ENCODE measurements at places on chromosomes 11 and 22.

DNA sequence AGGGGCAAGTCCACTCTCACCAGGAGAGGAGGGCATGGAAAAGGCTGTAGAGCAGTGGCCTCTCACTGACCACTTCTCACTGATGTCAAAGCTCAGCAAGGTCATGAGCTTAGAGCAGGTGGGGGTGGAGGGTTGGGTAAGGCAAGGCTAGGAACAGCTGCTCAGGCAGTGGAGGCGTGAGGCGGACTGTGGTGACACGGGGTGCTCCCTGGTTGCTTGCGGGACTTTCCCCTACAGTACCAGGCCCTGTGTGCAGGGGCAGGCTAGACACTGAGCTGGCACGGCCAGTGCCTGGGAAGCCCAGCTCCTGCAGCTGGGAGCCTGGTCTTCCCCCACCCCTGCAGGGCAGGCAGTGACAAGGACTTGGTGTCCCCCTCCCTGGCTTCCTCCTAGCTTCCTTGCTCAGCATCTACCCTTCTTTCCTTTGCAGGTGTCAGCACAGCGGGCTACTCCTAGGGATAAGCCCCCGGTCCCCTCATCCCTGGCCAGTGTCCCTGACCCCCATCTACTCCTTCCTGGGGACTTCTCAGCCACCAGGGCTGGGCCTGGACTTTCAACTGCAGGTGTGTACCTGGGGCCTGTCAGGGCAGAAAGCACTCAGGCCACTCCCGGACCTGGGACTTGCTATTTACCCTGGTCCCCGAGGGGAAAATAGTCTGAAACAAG is 45.6 kb downstream of the PISD start:
- DNase-seq = no peak

DNA sequence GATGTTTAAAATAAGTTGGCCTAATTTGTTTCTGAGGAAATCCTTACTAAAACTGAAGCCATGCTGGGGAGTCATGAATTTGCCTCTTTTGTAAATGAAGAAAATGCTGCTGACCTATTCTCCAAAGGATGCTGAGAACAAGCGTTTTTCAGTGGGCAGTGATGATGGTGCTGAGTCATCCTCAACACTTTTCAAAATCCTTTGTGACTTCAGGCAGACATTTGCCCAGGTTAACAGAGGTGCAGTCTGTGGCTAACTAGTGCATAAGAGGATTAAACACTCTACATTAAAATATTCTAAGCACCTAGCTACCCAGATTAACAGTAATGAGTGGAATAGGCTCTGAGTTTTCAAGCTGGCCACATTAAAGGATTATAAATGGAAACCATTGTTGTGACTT is 509.0 kb downstream of the DLG2 start:
- DNase-seq = no peak

GRCh38 chr11:108880510-108880909 is 215.6 kb downstream of the DDX10 start:
- DNase-seq = no peak

DNA sequence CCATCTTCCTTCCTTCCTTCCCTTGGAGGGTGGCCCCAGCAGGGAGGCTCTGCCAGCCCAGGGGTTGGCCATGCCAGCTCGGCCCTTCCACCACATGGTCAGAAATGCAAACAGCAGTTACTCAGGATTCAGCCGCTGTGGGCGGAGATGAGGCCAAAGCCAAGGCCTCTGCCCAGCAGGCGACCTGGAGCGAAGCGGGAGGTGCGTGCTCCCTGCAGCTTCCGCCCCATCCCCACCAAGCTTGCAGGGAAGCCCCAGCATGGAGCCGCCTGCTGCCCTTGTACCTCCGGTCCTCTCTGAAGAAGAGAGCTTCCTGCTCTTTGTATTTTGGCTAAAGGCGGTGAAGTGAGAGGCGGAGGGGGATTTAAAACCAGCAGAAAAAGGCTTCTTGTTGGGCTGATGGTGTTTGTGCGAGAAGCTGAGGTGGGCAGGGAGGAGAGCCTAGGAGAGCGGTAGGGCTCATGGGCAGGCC is 50.4 kb downstream of the ANO1 start:
- DNase-seq = no peak

DNA sequence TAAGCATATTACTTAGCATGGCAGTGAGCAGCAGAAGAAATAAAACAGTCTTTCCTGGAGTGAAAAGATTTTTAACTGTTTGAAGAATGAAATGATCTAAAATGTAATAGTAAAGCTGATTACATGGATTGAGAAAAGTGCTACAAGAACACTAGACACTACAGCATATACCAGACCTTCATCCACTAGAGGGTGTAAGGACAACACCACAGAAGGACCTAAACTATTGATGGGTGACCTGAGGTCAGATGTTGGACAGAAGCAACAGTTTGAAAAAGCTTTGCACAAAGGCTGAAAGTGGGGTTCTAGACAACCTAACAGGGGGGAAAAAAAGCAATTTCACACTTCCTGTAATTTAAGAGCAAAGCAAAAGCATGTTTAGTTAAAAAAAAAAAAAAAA is 97.7 kb downstream of the RBFOX2 start:
- DNase-seq = no peak

DNA sequence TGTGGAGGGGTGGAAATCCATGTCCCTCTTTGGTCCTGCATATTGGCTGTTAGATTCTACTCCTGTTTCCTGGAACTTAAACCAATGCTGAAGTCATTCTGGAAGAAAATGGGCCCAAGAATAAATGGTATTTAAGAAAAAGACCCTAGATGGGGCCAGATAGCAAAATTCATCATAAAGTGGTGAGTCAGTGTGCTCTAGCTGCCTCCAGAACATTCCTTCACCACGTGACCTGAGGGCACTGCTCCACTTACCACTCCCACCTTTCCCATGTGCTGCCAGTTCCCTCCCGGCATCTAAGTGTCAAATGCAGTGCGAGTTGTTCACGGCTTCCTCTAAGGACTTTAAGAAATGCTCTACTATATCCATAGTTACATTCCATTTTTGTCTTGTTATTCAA is 30.9 kb upstream of the NAP1L4 start:
- no peak for DNase-seq

- no peak for DNase-seq
Measured at GRCh38 chr22:20302438-20303228, 17.2 kb downstream of the DGCR6L start.

GRCh38 chr22:47102648-47103047 is 340.2 kb downstream of the TBC1D22A start:
- no peak for DNase-seq

- DNase-seq = no peak
Measured at GRCh38 chr22:38429499-38430068, 25.4 kb downstream of the KCNJ4 start.

- no peak for DNase-seq
Measured at GRCh38 chr22:44030702-44031082, 6.6 kb downstream of the PARVB start.

DNA sequence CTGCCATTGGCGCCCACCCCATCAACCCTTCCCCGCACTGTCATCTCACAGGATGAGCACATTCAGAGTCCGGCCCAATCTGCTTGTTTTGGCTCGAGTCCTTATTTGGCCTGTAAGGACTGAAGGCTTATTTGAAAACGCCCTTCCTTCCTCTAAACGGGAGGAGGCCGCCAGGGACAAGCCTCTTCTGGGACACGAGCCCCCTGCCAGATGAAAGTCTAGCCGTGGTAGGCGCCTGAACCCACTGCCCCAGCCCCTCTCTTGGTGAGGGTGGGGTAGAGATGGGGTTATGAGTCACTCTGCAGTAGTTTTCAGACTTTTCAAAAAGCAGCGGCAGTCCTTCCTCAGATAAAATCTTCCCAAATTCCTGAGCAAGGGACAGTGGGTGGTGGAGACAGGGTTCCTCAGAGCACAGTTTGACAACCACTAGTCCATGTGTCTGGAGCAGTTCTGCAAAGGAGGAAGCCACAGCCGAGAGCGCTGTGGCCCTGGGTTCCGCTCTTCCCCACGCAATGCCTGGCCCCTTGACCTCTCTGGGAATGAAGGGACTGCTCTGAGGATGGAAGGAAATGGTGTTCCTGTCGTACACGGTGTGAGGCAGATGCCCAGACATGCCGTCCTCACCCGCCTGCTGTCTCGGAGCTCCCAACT is 57.0 kb downstream of the MYH9 start:
- no peak for DNase-seq

DNA sequence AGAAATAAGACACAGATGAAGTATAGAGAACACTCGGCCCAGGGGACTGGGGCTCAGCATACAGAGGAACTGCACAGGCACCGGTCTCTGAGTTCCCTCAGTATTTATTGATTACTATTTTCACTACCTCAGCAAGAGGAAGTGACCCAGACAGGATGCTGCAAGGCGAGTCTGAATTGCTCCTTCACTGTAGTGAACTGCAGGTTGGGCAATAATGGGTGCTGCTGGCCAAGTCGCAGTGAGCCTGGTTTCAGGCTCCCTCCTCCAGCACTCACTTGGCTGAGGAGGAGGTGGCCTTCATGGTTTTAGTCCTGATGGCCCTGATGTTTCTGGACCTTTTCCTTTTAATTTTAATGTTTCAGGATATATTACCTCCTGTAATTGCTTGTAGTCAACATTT is 10.4 kb downstream of the OR52K2 start:
- DNase-seq = no peak

DNA sequence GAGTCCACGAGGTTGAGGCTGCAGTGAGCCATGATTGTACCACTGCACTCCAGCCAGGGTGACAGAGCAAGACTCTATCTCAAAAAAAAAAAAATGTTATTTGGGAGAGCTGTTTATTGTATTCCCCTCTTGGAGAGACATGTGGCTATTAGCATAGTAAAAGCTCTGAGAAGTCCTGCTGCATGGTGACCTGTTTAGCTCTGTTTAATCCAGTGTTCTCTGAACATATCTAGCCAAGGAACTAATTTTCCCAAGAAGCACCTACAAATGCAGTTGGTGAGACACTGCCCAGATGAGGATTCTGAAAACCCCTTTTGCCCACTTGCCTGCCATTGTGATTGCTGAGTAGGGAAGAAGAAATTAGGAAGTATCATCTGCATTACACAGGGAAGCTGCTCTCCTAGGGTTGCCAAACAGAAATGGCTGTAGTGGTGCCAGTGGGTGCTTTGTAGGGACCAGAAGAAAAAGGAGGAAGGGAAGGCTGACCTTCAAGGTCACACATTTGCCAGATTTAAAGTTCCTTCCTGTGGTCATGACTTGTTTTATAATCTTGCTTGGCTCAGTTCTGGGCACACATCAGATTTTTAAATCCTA is 15.7 kb downstream of the TIMP3 start:
- DNase-seq = no peak

- no peak for DNase-seq
Measured at GRCh38 chr11:87141980-87142514, 104.3 kb downstream of the TMEM135 start.

DNA sequence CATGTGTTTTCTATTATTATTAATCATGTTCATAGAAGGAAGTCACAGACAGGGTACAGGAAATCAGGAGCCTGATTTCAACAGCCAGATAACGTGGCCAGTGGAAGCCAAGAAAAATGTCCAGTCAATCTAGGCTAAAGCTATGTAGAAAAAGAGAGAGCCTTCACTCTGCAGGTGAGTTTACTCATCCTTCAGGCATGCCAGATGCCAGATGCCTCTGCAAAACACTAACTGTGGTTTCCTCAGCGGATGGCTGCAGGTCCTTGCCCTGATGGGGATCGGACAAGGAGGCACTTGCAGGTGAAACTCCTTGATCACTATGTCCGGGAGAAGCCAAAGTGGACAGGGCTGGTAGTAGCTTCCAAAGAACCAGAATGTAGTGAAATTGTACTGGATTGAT is 962.3 kb upstream of the RAG2 start:
- no peak for DNase-seq

DNA sequence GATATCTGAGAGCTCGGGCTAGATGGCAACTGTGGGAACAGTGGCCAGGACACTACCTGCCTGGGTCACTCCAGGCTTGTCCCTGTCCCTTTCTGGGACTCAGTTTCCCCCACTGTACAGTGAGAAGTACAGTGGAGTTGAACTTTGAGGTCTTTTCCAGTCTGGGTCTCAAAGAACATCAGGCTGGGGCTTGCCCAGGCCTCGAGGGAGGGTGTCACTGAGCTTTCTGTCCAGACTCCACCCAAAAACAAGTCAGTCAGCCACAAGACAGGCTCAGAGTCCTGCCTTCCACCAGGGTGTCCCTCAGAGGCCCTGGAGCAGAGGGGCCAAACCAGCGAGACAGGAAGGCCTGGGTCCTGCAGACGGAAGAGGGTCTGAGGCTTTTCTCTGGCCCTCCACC is 2.0 kb upstream of the PLA2G3 start:
- DNase-seq = no peak

- no peak for DNase-seq
Measured at GRCh38 chr11:69525516-69526452, 44.3 kb downstream of the LINC01488 start.

DNA sequence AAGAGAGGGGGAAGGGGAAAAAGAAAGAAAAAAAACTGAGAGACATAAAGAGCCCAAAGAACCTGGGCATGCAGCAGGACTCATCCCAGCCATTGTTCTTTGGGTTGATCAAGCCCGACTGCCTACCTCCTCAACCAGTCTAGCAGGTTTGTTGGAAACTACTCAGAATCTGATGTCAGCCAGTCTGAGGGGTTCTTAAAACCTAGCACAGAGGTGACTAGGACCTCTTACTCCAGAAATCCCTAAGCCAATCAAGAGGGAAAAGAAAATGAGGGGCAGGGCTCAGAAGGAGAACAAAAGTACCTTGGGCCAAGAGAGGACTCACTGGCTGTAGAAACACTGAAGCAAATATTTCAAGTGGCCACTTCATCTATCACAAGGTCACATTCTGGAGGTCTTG is 228.0 kb downstream of the AASDHPPT start:
- no peak for DNase-seq

GRCh38 chr22:48093981-48094380 is 1331.5 kb downstream of the TBC1D22A start:
- no peak for DNase-seq

GRCh38 chr11:16191212-16191867 is 165.0 kb downstream of the SOX6 start:
- DNase-seq = no peak

- DNase-seq = no peak
Measured at GRCh38 chr11:122758339-122758738, 80.0 kb upstream of the CRTAM start.

GRCh38 chr11:72688486-72688885 is 14.3 kb upstream of the PDE2A start:
- DNase-seq = no peak

DNA sequence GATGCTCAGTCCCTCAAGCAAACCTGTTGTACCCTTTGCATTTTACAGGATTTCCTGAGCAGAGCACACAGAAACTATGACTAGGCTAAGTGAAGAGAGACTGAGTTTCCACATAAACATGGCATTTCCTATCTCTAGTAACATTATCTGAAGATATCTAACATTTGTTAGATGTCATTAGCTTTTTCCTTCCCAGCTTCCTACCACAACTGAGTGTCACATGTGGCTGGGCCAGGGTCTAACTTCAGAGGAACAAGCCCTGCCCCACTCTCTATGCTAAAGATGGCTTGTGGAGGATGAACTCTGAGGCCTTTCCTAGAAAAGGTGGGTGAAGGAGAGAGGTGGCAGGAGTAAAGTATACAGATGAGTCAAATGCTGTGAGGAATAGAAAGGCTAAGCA is 16.5 kb downstream of the C22orf42 start:
- DNase-seq = no peak

All from effector CD8-positive, alpha-beta T cell (primary cell).